Stimulated activated CD4-positive, alpha-beta T cell treated with anti-CD3 and anti-CD28 coated beads, Interleukin-12 subunit alpha, Interleukin-12 subunit beta, amount 100 ng/mL, for 4 hours (primary cell): ENCODE measurements at places on chromosomes 2 and 18.

DNA sequence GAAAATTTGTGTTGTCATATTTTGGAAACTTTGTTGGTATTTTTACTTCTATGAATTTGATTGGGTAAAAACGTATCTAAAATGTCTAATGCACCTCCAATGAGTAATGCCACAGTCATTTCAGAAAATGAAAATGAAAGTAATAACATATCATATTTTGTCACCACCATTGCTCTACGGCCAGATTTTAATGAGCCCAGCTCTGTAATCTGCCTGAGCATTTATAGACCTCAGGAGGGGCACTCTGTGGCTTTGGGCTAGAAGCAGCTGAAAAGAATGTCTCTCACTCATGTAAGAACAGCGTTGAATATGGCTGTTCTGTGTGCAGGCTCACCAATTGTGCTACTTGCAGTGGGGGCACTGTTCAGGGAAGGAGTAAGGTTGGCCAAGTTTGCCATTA is 32.7 kb upstream of the ABCA12 start:
- DNase-seq = no peak

DNA sequence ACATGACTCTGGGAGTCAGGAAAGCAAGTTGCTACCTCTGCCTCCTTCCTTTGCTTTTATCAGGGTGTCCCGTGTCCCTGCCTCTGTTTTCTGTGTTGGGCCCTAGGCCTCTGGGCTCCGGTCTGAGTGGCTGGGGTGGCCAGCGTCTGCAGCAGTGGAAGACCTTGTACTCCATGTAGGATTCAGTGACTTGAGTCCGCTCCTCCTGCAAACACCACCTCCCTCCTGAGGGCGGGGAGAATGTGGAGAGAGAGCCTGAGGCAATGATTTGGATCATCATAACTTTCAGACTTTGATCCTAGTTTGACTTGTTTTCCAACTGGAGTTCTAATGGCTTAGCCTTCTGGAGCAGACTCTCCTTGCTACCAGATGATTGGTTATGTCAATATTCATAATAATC is 30.8 kb downstream of the ATP6V1C2 start:
- DNase-seq = no peak

GRCh38 chr2:195559431-195559914 is 97.6 kb upstream of the SLC39A10 start:
- peak; percentile 49 for DNase-seq

DNA sequence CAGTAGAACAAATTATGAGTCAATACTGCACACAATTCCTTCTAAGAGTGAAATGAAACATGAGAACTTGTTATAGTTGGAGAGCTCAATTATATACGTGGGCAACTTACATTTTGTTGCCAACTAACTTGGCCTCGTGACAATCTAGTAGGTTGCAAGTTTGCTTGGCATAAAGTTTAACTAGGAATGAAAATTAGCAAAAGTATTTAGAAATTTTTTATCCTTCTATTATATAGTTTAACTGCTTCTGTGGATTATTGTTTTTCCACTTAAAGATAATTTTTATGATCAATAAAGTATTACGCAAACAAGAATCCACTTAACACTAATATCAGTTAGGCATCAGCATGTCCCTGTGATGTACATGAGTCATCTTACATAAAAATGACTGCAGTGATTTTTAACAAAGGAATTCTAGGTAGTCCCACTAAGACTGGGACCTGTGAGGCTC is 41.1 kb downstream of the FAM124B start:
- no peak for DNase-seq

DNA sequence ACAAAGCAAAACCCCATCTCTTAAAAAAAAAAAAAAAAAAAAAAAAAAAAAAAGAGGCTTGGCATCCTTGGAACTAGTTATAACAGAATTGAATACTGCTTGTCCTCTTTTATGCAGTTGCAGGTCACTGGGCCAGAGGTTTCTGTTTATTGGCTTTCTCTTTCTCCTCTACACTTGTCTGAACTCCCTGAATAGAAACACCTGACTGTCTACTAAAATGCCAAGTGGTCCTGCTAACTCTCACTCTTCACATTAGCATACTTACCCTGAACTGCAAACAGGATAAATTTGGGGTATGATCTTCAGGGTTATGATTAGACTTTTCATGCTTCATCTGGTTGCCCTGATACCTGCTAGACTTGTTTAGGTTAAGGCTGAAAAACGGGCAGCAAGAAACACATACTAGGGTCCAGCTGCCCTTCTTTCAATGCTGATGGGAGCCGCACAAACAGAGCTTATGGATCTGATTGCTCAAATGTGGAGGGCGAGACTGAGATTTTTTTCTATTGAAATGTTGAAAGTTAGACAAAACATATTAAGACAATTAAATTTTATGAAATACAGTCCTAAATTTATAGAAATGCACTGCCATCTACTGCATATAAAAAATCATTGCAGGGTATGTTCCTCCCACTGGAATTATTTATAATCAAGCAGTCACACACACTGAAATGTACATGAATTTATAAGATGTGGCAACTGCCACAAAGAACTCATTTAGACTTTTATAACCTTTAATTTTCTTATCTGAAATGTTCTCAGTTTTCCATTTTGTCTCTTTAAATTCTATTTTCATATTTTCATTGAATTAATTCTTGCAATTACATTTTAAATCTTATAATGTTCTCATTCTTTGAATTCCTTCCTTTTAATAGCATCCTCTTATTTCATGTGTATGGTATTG is 40.8 kb downstream of the GTF3C3 start:
- DNase-seq = no peak

DNA sequence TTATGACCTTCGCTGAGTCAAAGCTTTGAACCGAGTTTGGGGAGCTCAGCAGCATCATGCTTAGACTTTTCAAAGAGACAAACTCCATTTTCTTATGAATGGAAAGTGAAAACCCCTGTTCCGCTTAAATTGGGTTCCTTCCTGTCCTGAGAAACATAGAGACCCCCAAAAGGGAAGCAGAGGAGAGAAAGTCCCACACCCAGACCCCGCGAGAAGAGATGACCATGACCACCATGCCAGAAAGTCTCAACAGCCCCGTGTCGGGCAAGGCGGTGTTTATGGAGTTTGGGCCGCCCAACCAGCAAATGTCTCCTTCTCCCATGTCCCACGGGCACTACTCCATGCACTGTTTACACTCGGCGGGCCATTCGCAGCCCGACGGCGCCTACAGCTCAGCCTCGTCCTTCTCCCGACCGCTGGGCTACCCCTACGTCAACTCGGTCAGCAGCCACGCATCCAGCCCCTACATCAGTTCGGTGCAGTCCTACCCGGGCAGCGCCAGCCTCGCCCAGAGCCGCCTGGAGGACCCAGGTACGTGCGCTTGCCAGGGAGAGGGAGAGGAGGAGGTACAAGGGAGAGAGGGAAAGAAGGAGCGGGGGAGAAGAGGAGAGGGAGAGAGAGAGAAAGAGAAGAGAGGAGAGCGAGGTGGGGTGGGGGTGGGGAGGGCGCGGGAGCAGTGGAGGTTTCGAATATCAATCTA is at the start of gene DLX1:
Gene DLX1, plus strand, starts transcription at position 48 of the 700 bp plus-strand sequence. Its CDS starts 171 bp downstream, at position 219.
- no peak for DNase-seq

DNA sequence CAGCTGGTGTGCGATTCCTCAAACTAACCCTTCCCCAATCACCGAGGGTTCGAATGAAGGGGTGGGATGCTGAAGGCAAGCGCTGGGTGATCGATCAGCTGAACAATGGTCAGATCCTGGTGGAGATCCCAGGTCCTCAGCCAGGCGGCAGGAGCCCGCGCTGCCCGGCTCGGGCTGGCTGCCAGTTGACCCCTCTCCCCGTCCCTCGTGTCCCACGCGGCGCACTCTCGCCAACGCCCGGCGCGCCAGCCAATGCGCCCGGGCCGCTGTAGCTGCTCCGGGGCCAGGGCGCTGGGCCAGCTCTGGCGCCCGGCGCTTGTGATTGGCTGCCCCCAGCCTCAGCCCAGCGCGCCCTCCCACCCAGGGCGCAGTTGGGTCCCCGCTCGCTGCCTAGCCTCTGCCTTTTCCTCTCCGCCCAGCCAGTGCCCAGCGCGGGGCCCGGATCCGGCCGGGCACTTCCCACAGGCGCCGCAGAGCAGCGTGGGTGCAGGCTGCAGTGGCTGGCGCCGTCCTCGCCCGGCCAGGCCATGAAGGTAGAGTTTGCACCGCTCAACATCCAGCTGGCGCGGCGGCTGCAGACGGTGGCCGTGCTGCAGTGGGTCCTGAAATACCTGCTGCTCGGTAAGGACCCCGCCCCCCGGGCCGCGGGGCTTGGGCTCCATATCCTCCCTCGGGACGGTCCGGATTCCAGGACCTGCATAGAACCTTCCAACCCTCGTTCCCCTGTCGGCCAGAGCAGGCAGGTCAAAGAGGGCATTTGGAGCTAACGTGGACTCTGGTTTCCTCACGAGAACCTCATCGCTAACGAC is at the start of gene MOGAT1:
Gene MOGAT1, plus strand, starts transcription at position 400 of the 809 bp plus-strand sequence. Its CDS starts 128 bp downstream, at position 528.
- DNase-seq = no peak

DNA sequence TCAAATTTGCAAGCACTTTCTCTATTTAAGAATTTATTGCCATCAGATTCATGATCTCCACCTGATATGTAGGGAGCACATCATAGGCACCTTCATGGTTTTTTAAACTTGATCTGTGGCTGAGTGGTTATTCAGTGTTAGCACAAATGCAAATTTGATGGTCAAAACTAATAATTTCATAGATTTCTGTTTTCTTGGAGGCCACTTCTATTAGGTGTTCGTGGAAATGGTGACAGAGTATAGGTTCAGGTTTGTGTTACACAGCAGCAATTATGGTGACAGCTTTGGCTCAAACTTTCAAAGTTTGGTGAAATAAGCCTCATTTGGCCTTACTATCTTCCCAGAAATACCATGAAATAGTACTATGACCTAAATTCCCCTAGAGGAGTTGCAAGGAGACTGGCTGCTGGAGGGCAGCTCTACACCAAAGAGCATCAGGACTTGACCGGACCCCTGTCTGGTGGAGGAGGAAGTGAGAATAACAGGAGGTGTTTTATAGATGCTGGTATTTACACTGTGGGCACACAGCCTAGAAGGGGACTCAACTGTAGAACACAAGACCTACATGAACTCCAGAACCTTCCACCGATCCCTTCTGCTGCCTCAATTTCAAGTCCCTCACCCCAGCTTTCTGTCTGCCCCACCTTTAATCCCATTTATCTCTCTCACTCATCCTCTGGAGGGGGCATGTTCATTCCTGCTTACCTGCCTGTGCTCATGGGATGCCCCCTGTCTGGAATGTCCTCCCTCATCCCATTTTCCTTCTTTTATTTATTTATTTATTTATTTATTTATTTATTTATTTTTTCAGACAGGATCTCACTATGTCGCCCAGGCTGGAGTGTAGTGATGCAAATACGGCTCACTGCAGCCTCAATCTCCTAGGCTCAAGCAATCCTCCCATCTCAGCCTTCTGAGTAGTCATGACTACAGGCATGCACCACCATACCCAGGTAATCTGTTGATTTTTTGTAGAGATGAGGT is 132.9 kb upstream of the SIX2 start:
- no peak for DNase-seq

DNA sequence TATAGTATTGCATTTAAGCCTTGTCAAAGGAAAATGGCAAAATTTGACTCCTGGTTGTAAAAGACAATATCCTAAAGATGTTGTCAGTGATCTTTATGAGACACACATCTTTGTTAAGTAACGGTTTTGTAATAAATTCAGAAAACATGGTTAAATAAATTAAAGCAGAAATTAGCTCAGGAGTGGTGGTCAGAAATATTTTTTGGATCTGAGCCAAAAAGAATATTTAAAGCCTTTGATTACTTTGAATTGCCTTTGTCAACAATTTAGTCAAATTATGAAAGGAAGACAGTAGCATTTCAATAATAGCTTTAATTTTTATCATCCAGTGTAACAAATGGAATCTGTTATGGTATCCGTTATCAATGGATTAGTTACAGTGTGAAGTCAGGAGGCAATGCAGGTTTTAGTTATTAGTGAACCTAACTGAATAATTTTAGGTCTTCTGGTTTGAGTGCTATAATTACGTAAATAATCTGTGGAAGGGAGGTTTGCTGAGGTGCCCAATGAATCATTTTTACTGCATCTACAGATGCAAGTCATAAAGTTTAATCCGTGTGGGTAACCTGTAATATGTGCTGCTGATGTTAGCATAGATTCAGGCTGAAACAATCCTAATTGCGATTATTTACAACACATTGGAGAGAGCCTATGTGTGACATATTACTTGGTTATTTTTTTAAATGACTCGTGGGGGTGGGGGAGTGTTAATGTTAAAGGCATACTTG is 42.7 kb downstream of the SMAD4 start:
- DNase-seq = no peak

DNA sequence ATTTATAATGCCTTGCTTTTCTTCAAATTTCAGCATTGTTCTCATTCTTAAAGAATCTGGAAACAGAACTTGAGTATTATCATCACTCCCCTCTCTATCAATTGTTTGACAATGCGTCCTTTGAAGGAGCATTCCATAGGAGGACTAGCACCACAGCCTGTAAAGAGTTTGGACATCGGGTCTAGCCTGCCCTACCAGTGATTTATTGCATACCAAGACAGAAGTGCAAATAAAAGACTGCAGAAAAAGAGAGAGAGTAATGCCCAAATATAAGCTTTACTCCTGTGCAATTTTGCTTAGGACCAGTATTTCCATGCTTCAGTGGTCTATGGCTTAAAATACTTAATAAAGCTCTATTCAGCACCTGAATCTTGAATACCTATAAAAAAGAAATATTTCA is 55.4 kb upstream of the MAP2 start:
- no peak for DNase-seq

- DNase-seq = no peak
These were observed 127.2 kb upstream of the SMIM21 start for GRCh38 chr18:75554644-75555185.

DNA sequence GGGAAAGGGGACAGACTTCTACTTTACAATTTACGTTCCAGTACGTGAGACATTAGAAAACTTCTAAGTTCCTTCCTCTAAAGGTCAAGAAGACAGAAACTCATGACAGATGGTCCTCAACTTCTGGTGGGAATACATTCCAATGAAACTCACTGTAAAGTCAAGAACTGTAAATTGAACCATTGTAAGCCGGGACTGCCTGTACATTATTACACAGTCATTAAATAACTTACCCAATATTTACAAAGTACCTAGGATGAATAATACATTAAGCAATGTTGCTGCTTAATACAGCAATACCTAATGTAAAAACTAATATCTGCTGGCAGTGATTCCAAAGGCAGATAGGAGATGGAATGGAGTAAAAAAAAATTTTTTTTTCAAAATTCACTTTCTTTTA is 51.9 kb downstream of the CDH2 start:
- DNase-seq = no peak

DNA sequence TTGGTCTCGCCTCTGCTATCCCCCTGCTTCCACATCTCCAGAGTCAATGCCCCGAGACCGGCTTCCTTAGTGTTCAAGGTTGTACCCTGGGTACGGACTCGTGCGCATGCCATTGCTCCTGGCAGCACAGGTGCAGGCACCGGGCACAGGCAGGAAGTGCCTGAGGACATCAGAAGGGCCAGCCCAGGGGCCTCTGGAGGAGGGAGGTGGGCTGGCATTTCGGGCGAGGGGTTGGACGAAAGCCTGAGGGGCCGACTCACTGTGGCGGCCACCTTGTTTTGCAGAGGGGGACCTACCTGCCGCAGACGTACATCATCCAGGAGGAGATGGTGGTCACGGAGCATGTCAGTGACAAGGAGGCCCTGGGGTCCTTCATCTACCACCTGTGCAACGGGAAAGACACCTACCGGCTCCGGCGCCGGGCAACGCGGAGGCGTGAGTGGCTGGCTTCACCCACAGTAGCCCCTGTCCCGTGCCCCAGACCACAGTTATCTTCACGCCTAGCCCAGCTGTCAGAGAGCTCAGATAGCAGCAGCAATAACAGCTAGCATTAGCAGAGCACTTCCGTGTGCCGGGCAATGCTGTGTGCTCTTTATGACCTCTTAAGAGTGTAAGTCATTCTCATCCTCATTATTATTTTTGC is 12.5 kb downstream of the ITM2C start:
- DNase-seq = no peak

GRCh38 chr18:27377251-27377650 is 192.1 kb upstream of the CHST9 start:
- DNase-seq = no peak
